ENCODE measurements at places on chromosomes 2 and 18.

DNA sequence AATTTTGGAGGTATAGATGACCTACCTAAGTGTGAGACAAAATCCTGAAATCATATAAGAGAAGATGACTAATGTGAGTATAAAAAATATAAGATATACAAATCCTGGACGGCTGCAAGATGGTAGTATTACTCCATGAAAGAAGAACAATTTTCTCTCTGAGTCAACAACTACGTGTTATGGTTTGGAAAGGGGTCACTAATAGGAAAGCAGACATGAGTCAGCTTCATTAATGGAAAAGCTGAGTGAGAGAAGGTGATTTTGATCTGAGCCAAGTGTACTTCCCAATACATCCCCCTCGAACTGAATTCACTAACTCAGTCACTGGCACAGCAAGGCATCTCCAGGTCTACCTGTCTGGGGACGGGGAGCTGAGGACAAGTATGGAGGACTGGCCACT is 20.1 kb upstream of the SELENOI start:
- peak; percentile 62 for DNase-seq

DNA sequence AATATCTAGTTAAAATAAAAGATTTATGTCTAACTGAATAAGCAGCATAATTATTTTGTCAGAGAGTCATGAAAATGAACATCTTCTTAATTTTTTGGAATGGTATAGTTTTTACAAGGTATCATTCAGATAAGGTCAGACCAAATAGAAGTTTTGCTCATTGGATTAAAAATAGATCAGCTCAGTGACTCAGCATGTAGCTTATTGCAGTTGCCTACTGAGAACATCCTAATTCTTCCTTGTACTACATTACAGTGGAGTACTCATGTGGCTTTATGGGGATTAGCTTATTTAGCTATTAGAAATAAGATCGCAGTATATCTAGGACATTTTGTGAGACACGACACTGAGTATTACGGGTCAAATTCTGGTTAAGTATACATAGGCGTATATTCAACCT is 38.2 kb upstream of the PPM1B start:
- no peak for DNase-seq

- no peak for DNase-seq
Measured at GRCh38 chr2:230998882-230999281, 3.0 kb downstream of the SPATA3 start.

- no peak for DNase-seq
Measured at GRCh38 chr18:26215247-26215970, 10.8 kb upstream of the TAF4B start.

DNA sequence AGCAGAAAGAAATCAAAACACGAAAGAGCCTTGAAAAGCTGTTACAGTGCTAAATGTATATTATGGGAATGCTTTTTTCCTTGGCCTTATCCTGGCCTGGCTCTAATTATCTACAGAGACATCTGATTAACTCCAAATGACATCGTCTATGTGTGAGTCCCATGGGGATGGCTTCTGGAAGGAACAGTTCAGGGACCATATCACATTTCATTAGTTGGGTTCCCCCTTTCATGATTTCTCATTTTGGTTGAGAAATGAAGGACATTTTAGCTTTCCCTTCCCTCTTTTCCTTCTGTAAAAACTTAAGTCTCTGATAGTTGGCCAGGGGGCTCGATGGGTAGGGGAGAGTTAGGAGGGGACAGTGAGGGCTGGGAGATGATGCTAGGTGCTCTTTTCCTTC is 116.7 kb downstream of the PRKCE start:
- no peak for DNase-seq

DNA sequence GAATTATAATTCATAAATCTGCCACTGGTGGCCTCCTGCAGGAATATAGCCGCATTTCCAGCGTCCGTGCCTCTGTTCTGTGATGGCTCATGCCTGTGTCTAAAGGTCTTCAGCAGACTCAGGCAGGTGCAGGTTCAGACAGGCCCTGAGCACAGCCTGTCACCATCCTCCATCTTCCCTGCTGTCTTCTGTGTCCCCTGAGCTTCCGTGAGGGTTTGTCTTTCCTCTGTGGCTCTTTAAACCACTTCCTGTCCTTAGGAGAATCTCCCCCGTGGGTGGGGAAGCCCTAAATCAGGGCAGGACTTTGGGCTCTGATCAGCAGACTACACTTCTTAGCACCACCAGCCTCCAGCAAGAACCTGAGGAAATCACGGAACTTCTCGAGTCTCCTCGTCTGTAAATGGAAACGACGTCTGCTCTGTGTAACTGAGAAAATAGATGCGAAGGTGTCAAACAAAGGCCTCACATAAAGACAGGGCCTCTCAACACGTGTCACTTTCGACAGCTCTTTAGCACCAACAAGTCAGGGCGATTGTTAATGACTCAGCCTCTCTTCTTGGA is 24.1 kb upstream of the NFATC1 start:
- DNase-seq, result no peak

DNA sequence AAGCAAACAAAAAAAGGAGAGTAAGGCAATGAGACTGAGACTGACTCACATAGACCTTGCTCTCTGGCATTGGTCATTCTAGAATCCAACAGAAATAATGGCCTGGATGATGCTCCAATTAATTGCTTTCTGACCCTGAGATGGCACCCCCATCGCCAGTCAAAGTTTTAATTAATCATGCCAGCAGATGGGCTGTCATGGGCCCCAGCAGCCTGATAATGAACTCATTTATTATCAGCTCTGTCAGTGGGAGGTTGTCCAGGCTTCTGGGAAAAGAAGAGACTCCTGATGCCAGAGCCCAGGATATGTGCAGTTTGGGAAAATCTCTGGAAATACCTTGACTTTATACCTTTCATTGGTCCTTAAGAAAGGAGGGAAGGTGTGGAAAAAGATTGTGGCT is 115.2 kb downstream of the XRCC5 start:
- no peak for DNase-seq

GRCh38 chr2:127149384-127149783 is 42.4 kb upstream of the BIN1 start:
- DNase-seq, result peak; percentile 91

DNA sequence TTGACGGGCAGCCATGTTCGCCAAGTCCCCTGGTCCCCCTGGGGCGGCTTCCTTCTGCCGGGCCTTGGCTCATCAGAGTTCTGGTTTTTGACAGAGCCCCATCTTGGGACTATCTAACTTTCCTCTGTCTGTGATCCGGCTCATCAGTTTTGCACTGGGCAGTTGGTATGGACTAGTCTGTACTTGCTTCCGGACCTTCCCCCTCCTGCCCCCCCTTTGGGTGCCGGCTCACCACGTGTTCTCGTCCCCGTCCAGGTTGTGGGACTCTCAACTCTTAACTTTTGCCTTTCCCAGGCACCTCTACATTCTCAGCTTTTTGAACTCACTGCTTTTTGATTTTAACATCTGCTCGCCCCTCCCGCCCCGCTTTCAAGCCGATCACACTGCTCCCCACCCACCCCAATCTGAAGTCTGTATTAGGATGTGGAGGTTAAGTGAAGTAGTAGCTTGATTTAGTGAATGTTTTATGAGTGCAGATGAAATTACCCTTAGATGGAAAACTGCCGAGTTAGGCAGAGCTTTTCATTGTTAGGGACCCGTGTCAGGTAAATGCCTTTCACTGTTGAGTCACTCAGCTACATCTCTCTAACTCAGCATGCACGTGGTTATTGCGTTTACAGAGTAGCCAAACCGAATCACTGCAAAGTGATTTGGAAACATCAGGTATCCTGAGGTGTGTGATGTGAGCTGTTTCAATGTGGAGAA is 874 bp downstream of the WDR43 start:
- DNase-seq, result peak; percentile 84

Data from mammary epithelial cell (primary cell).